Stimulated activated CD8-positive, alpha-beta memory T cell treated with anti-CD3 and anti-CD28 coated beads, Interleukin-7, amount 100 ng/mL, for 1 hour (primary cell): ENCODE measurements at places on chromosomes 1 and 21.

GRCh38 chr1:8283058-8283884 is 34.6 kb upstream of the SLC45A1 start:
- no peak for DNase-seq

DNA sequence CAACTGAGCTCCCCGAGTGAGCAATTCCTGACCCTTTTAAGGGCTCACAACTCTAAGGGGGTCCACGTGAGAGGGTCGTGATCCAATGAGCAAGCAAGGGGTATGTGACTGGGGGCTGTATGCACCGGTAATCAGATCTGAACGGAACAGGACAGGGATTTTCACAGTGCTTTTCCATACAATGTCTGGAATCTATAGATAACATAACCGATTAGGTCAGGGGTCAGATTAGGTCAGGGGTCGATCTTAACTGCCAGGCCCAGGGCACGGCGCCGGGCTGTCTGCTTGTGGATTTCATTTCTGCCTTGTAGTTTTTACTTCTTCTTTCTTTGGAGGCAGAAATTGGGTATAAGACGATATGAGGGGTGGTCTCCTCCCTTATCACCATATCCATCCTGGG is 30.7 kb upstream of the OPRD1 start:
- no peak for DNase-seq

DNA sequence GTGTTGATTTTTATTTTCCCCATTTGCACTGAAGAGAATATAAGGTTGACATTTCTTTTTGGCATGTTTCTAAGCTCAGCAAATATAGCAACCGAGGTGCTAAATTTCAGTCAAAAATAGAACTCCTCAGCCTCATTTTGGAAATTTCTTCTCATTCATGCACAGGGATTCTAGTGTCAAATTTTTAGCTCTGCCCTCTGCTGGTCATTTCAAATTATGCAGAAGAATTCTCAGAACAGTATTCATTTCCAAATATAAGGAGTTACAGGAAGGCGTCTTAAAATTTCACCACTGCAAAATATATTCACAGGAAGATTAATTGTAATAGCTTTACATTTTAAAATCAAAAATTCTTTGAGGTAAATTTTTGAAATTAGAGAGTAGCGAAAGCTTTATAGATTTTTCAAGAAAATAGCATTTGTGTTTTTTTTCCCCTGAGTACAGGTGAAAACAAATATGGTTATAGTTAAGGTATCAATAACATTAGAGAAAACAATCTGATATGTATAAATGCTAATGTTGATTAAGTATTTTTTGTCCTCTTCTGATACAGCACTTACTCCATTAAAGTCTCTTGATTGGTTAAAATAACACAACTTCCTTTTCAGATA is 57.9 kb downstream of the FMN2 start:
- DNase-seq = no peak

GRCh38 chr21:35088319-35088771 is 39.2 kb upstream of the RUNX1 start:
- DNase-seq = no peak

DNA sequence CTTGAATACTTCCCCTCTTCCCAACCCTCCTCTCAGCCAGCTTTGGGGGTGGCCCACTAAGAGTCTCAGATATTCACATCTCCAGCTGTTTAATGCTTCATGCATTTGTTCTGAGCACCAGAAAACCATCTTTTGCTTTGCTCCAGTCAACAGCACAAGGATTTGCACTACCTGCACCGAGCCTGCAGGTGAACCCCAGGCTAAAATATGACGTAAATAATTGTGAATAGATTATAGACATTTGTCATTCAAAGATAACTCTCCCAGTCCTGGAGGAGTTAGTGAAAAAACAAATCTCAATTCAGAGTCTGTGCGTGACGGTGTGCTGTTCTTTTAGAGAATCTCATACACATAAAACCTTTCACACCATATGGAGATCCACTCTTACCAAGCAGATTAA is 7.4 kb downstream of the CD247 start:
- DNase-seq = no peak

GRCh38 chr1:89987159-89987819 is 7.6 kb upstream of the ZNF326 start:
- peak; percentile 31 for DNase-seq

- DNase-seq = no peak
Observed at GRCh38 chr1:58883888-58884482, 100.1 kb upstream of the JUN start.
